NCI-H446 (cell line): ENCODE measurements at places on chromosomes 1 and 21.

DNA sequence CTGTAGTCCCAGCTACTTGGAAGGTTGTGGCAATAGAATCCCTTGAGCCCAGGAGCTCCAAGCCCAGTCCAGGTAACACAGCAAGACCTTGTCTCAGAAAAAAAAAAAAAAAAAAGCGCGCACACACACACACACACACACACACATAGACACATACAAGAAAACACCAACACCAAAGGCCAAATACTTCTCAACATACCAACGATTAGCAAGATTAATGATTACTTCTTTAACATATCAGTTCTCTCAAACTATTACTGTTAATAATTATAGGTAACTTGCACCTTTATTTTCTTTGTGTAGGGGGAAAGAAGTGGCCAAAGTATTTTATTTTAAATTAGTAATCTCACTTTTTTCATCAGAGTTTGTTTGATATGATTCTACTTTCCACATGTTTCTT lies 289.5 kb upstream of the ADGRL2 start:
- no peak for DNase-seq

DNA sequence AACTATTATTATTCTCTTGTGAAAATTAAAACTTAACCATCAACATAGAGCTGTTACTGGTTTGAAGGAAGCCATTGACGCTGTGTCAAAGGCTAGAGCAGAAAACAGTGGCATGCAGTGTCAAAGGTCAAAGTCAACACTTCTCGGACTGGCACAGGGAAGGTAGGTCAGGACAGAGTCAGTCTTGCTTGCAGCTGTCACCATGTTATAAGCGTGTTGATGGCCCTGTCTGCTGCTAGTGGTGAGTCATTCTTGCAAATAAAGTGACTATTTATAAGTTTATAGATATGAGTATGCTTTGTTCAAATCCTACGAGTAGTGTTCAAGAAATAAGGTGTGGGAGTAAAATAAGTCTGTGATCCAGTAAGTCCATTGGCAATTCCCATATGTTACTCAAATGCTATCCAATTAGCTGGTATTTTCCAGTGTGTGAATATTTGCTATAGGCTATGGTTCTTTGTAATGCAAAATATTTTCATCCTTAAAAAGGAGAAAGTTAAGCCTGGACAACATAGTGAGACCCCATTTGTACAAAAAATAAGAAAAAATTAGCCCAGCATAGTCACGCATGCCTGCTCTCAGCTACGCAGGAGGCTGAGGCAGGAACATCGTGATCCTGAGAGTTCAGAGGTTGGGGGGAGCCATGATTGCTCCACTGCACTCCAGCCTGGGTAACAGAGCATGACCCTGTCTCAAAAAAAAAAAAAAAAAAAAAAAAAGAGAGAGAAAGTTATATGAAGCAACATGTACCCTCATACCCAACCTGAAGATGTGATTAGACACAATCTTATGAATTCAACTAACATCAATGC lies 26.3 kb upstream of the TINAGL1 start:
- DNase-seq: no peak

DNA sequence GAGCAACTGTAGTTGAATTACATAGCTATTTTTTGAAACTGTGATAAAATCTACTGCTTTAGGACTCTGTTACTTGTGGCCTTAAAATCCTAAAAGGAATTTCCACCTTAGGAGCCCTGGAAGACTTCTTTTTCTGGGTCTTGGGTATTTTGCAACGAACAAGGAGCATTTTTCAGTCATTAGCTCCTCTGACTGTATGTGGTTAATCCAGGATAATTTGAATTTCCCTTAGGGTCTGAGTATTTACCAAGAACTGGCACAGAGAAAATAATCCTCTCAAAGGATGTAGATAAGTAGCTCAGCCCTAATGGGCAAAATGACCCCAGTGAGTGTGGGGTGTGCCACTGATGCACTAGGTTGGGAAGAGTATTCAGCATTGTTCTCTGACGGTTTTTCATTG lies 170.4 kb downstream of the VAV3 start:
- no peak for DNase-seq

DNA sequence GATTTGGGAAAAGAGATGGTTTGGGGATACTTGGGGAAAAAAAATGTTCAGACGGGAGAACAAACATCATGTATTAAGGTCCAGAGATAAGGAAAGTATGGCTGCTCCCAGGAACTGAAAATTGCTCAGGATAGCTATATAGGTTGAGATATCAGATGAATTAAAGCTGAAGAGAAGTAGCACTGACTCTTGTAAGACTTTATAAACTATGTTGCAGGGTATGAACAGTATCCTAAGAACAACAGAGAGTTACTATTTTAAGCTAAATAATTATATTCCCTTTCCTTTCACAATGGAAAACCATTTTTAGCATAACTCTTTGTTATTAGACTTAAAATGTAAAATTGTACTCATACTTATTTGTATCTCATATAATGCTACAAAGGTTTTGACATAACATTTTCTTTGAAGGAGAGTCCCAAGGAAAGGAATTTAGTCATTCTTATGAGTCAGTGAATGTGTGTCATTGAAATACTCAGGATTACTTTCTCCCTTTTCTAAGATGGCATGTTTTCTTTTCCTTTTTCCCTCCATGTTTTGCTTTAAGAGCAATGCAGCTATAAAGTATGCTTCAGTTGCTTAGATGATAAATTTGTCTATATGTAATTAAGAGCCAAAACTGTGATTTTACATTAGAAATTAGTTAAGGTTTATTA lies 139.4 kb upstream of the KIAA1614 start:
- no peak for DNase-seq

- DNase-seq: peak; percentile 77
These were observed 14.1 kb downstream of the ENTREP3 start for GRCh38 chr1:155241069-155241679.

- DNase-seq: peak; percentile 100
These were observed at the start of the genes MORN1 and RER1 for GRCh38 chr1:2391041-2391930. Gene MORN1 (minus strand): TSS chr1:2391554. CDS start chr1:2391533, 21 bp downstream. Gene RER1 (plus strand): TSS chr1:2391841. CDS start chr1:2395791, 3,950 bp downstream.

GRCh38 chr1:26278303-26278702 lies 1.6 kb upstream of the SH3BGRL3 start:
- no peak for DNase-seq

GRCh38 chr1:241778117-241778516 lies 69.9 kb upstream of the EXO1 start:
- DNase-seq: no peak

- peak; percentile 25 for DNase-seq
These were observed 14.7 kb upstream of the DISC1 start for GRCh38 chr1:231611851-231612250.
